ENCODE measurements at places on chromosomes 6 and 20.

DNA sequence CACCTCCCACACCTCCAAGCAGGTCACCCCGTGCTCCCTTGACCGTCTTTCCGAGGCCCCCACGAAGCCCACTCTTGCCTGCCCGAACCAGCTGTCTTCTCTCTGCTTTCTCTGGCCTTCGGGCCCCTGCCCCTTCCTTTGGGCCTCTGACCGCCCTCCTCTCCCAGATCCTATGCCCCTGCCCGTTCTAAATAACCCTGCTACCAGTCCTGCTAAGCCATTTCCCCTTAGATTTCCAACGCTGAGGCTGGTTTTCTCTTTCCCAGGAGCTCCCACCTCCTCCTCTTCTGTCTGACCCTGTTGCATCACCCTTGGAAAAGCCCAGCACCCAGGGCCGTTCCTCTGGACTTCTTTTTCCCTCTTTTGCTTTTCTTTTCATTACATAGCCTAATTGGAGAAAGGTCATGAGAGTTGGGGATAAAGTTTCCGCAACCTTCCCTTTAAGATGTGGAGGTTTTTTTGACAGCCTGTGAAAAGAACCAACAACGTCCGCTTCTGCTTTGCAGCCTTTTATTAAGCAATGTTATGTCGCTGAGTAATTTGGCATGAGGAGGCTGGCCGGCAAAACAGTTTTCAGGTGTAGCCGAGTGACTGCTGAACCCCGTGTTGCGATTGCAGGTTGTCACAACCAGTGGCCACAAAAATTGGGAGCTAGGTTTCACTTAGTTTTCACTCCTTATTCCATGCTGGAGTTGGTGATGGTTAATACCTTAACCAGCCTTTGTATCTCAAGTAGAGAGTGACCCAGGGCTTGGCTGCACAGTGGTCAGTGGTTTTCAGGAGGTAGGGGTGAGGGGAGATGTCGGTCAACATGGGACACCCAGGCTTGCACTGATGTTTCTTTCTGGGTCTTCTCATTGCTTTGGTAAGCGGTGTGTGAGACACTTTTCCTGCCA lies 970 bp downstream of the BLTP3A start:
- peak; percentile 75 for DNase-seq

DNA sequence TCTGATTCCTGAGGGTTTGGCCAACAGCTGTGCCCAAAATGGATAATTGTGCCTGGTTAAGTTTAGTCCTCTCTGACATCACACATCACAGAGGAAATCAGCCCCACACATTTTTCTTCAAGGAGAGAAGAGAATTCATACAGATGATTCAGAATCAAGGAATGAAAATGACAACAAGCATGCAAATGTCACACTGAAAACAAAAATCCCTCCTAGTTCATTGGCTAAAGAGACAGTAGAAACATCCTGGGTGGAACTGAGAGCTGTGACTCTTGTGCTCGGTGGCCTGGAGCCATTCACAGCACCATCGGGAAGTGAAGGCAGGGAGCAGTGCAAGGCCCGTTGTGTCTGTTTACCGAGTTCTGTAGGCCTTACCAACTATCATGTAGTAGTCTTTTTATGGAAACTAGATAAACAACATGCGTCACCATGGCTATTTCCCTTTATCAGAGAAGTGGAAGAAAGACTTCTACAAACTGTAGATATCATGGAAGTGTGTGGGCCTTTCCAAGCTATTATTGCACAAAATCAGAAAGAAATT lies 81.7 kb upstream of the TENT5A start:
- DNase-seq: peak; percentile 86

GRCh38 chr6:106913676-106914280 lies 60.8 kb downstream of the CD24 start:
- DNase-seq: no peak

GRCh38 chr6:34063651-34064050 lies 82.2 kb downstream of the GRM4 start:
- DNase-seq: peak; percentile 4

- DNase-seq: no peak
These were observed 1040.0 kb upstream of the MAP3K7 start for GRCh38 chr6:91626911-91627310.

DNA sequence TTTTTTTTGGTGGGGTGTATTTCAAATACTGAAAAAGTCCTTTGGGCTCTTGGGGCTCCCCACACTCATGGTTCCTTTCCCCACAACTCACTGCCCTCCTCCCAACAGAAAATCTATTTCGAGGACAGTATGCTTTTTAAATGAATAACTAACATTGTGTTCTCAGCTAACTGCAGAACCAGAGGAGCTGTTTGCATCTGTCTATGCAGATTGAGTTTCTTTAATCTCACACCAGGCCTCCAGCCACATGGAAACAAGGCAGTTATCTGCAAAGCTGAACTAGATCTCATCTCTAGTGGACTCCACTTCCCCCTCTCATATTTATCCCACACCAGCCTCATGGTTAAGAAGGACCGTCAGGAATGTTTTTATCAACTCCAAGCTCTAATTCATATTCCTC lies 955.1 kb downstream of the KIF16B start:
- peak; percentile 36 for DNase-seq
